ENCODE measurements at places on chromosomes 7 and 10.

DNA sequence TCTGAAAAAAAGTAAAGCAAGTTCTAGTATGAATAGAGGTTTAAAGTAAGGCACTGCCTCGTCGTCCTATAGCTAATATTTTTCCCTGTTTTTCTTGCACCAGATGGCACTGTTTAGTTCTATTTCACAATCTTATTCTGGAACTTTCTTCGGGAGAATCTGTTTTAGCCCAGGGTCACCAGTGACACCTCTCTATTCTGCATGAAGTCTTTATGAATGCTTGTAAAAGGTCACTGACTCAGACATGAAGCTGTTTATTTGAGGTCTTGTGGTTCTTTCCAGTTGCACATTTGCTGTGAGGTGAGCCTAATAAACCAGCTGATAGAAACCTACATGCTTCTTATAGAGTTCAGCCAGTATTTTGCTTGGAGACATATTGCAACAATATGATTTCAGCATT lies 444.3 kb downstream of the AUTS2 start:
- DNase-seq, result no peak

GRCh38 chr7:23121165-23121564 lies 15.6 kb downstream of the KLHL7 start:
- DNase-seq, result no peak

- no peak for DNase-seq
These were observed 219.1 kb downstream of the PHTF2 start for GRCh38 chr7:78017591-78018100.

DNA sequence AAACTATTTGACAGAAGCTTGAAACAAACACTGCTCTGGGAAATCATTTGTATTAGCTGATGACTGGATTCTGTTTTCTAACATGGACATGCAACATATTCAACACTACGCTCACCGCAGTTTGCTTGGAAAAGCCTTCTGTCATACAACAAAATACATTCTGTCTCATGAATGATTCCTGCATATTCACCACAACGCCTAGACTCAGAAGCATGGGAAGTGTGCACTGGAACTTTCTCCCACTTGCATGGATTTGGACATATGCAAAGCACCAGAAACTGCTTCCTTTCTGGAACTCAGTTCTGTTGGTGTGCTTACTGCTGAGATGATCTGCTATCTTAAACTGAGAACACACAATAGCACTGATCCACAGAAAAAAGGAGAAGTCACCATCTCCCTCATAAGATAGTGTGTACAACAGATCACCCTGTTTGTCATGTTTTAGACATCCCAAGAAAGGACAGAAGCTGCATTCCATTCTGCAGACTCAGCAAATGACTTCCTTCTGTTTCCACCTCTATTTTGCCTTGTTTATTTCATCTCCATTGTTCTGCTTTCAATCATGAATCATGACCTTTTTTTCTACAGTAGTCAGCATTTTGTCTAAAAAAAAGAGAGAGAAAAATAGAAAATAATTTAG lies 115.8 kb downstream of the HTR7 start:
- DNase-seq, result no peak

DNA sequence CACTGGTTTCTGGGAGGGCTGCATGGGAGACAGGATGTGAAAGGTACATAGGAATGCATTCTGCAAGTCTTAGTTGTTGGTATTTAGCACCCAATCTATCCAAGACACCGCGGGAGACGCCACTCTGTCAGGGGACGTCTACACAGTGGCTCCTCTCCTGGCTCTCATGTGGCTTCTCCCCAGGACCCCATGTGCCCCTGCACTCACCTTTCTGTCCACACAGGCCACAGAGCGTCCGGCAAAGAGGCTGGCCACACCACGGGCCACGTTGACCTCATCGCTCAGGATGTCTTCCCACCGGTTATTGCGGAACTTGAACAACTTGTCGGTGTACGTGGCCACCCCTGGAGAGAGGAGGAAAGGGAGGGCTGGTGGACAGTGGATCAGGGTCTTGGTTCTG lies 73.4 kb downstream of the GOLGA7B start:
- no peak for DNase-seq

- no peak for DNase-seq
These were observed 64.0 kb upstream of the CACUL1 start for GRCh38 chr10:118818621-118819221.

DNA sequence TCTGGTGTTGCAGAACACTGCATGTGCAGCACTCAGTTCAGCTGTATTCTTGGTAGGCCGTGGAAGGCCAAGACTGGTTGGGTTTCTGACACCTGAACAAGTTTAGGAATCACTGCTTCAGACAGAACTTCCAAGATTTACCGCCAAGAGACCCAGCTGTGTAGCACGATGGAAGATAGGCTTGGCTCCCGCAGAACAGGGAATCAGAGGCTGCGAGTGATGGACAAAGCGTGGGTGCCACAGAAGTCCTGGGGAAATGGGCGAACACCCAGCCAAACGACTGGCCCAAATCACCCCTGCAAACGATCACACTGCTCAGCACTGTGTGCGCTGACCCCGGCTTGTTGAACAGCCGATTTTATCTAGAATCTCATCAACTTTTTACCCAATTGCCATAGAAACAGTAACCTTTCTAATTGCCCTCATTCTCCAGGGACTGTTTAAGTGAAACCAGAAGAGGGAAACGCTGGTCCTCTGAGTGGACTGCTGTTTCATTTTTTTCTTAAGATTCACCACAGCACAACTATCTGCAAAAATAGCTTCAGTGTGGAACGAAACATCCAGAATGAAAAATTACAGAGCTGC lies 17.9 kb downstream of the ZFAND2A start:
- no peak for DNase-seq

DNA sequence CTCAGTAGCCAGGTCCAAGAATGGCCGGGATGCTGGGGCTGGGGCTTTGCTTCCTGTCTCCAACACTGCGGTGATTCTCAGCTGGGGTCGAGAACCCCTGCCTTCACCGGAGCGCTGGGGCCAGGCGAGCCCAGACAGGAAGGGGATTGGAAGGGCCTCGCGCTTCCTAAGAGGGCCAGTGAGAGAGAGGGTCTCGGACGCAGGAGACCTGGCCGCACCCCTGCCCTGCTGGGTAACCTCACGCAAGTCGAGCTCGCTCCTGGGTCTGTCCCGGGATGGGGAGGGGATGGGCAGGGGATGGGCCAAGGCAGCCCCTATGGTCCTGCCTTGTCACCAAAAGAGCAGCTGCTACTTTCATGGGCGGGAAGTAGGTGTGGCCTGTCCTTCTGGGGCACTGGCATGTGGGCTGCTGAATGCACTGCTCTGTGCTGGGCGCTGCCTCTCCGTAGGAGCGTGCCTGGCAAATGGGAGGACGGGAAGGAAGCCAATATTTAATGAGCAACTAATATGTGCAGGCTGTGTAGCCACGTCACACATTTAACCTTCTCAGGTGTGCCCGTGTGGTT lies 20.0 kb downstream of the KCNK18 start:
- peak; percentile 5 for DNase-seq

GRCh38 chr10:5585517-5586206 lies 60.9 kb downstream of the CALML3 start:
- no peak for DNase-seq

DNA sequence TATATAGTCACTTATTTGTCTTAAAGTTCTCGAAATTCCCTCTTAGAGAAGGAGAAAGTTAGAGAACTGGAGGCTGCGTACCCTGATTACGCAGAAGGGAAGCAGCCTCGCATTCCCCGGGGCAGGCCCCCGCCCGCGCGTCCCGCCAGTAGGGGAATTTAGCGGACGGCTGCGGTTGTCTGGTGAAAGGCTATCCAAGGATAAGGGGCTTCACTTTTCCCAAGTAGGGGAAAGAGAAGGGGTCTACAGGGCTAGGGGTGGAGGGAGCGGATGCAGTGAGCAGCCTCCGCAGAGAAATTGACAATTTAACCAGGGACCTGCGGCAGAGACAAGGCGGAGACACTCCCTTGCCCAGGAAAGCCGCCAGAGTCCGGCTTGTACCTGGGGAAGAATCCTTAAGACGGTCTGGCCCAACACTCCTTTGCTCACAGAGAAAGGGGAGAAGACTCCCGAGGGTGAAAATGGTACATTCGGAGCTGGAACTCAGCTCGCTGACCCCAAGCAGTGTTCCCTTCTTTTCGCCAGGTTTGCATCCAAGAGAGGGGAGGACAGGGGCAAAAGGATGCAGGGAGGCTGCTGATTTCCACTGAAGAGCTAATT lies 994 bp upstream of the MAGI2 start:
- no peak for DNase-seq

- DNase-seq, result no peak
These were observed 272.6 kb downstream of the FGFR2 start for GRCh38 chr10:121325490-121326231.

GRCh38 chr7:26584326-26584725 lies 280.1 kb downstream of the SKAP2 start:
- no peak for DNase-seq

DNA sequence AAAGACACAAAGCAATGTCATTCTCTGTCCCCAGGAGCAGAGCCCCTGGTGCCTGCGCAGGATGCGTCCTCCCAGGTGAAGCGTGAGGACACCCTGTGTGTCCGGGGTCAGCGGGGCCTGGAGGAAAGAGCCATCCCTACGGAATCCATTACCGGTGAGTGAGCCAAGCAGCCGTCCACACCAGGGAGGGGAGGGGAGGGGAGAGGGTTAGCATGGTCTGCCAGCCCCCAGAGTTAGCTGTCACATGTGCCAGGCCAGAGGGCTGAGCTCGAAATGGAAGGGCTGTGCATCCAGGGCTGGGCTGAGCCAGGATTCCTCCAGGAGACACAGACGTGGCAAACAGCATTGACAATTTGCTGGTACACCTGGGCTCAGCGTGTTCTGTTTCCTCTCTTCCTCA lies 15.2 kb downstream of the ZNF282 start:
- no peak for DNase-seq

- no peak for DNase-seq
These were observed 203.2 kb downstream of the ARL4A start for GRCh38 chr7:12890586-12890985.

DNA sequence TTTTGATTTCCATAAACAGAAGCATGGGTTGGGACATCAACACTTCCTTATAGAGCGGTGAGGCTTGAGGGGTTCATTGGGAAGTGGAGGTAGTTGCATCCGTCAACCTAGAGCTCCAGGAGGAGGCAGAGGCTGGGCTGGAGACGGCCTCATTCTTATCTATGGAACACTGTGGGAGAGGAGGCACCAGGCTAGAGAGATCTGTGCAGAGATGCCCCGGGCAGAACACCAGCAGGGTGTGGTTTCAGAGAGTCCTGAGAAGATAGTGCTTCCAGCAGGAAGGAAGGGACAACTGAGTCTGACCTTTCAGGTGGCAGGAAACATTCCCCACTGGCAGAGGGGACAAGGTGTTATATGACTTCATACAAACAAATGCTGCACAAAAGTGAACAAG lies 56.7 kb downstream of the TCERG1L start:
- no peak for DNase-seq
